ENCODE measurements at places on chromosomes 5 and 9.
A peak's percentile ranks its signal among the peaks of the same experiment; 100 is the strongest.

DNA sequence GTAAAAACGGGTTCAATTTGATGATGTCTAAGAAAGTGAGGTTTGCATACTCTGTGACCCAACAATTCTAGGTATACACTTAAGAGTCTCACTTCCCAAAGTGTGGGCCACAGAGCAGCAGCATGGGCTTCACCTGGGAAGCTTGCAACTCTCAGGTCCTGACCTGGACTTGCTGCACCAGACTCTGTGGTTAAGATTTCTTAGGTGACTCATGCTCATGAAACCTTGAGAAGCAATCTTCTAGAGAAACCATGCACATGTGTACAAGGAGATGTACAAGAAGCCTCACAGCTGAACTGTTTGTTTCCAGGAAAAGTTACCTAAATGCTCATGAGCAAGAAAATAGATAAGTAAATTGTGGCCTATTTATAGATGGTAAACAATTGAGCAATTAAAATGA lies 30.0 kb downstream of the DNAJC21 start:
- no peak for DNase-seq

- no peak for DNase-seq
Observed at GRCh38 chr5:131368866-131369265, 105.0 kb downstream of the CDC42SE2 start.

DNA sequence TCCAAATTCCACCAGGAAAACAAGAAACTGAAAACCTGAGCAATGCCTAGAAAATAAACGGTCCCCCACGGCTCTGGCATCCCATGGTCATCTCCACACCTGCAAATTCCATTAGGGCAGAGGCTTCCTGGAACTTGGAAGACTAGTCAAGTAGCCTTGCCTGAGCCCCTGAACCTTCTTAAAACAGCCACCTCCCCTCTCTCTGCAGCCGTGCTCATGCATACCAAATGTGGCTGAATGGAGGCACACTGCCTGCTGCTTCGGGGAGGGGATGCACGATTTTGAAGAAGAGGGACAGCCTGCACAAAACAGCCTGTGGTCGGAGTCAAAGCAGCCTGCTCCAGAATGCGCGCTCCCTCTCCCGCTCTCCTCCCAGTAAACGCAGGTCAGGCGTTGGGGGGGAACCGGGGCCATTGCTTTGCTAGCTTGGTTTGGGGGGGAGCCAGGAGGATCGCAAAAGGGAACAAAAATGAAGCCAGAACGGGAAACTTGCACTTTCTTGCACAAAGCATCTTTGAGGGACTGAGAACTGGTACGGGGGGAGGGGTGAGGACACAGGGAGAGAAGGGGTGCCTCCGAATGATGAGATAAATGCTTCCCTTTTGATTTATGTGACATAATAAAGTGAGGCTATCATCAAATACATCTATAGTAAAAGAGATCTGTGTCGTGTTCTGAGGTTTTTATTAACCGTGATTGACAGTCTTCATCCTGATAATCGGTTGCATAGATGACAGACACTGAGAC lies at the start of gene TRPM3:
TRPM3 (minus strand) TSS at position 347 of the 747 bp plus-strand sequence; CDS start at position 80, 267 bp downstream.
- no peak for DNase-seq

DNA sequence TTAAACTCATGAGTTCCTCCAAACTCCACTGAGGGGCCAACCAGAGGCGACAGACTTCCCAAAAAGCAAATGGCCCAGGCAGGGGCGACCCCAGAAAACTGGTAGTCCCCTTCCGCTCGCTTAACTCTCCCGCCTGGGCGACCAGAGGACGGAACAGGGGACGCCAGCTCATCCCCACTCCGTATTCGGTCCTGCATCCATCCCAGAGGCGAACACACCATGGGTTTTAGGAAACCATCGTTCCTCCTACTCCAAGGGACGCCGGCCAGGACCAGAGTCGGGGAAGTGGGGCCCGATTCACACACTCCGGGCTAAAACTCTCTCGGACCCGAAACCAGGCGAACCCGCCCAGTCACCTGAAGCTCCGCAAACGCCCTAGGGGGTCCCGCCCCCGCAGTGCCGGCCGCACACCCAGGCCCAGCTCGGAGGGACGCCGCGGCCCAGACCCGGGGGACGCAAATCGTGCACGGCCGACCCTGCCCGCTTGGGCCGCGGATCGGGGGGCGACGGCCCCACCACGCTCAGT lies 478 bp downstream of the TEX10 start:
- peak; percentile 6 for DNase-seq

- no peak for DNase-seq
Observed at GRCh38 chr5:21236971-21237427, 1249.0 kb upstream of the CDH18 start.

- no peak for DNase-seq
Observed at GRCh38 chr9:32486839-32487562, 39.0 kb downstream of the RIGI start.

GRCh38 chr9:77647267-77648233 lies 572 bp downstream of the GNA14 start:
- DNase-seq, result no peak

DNA sequence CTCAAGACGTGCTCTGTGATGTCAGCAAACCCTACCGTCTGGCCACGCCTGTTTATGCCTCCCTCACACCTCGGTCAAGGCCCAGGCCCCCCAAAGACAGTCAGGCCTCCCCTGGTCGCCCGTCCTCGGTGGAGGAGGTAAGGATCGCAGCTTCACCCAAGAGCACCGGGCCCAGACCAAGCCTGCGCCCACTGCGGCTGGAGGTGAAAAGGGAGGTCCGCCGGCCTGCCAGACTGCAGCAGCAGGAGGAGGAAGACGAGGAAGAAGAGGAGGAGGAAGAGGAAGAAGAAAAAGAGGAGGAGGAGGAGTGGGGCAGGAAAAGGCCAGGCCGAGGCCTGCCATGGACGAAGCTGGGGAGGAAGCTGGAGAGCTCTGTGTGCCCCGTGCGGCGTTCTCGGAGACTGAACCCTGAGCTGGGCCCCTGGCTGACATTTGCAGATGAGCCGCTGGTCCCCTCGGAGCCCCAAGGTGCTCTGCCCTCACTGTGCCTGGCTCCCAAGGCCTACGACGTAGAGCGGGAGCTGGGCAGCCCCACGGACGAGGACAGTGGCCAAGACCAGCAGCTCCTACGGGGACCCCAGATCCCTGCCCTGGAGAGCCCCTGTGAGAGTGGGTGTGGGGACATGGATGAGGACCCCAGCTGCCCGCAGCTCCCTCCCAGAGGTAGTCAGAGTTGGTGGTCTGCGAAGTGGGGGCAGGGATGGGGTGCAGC lies 103.2 kb downstream of the PPARGC1B start:
- no peak for DNase-seq

- no peak for DNase-seq
Observed at GRCh38 chr5:7930011-7930410, 61.1 kb downstream of the MTRR start.

- no peak for DNase-seq
Observed at GRCh38 chr5:161165998-161166660, 314.1 kb upstream of the ATP10B start.

GRCh38 chr5:77844373-77844622 lies 68.2 kb upstream of the TBCA start:
- no peak for DNase-seq

DNA sequence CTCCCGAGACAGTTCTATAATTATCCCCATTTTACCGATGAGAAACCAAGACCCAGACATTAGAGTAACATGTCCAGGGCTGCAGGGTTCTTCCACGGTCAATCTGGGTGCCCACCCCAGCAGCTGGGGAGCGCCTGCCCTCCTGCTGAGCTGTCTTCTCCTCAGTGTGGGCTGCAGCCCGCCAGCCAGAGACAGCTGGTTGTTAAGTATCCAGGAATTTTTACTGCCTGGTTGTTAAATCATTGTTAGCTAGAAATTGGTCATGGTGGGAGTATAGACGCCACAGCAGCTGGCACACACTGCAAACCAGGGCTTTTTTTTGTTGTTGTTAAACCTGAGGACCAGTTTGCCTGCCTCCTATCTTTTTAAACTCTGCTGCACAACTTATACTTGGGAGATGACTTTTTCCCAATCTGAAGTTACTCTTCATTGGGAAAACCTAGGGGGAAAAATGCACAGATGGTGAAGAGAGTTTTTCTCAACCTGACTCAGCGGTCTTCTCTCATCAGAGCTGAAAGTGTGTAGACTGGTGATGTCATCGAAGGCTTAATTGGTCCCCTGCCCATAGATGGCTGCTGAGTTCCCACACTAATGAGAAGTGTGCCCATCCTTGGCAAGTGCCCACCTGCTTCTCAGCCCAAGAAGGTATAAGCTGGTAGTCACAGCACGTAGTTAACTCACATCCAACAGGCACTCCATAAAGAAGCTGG lies 208.6 kb downstream of the DRD1 start:
- no peak for DNase-seq

DNA sequence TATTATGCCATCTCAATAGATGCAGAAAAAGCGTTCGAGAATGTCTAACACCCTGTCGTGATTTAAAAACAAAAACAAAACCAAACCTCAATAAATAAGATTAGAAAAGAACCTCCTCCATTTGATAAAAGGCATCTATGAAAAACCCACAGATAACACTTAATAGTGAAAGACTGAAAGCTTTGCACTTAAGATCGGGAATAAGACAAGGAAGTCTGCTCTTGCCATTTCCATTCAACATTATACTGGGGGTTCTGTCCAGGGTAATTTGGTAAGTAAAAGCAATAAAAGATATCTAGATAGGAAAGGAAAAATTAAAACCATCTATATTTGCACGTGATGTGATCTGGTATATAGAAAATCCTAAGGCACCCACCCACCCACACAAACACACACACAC lies 7.3 kb upstream of the EXOSC3 start:
- DNase-seq, result no peak

GRCh38 chr5:175478008-175478383 lies 364 bp upstream of the SFXN1 start:
- DNase-seq, result no peak

DNA sequence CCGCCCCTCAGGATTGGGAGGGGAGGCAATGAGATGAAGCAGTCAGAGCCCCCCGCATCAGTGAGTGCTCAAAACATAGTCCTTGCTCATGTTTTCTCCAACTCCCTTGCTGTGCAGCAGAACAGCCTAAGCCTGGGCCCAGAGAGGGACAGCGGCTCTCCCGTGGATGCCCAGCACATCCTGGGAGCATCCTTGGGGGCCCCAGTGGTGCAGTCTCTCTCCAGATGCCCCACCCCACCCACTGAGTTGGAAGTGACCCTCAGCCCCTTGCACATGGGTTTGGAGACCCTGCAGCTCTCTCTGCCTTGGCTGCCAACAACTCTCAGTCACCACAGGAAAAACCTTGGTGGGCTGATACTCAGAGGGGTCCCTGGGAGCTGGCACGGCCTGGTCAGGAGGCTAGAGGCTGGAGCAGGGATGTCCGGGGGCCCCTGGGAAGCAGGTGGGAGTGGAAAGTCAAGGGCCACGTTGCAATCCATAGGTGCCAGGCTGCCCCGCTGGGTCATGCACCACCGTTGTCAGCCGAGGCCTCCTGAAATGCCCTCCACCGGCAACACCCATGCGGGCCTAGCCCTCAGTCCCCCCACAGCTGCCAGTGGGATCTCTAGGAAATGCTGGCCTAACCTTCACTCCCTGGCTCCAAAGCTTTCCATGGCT lies 242.5 kb downstream of the PBX3 start:
- no peak for DNase-seq

- DNase-seq, result no peak
Observed at GRCh38 chr5:172901012-172901780, 58.0 kb upstream of the RPL26L1 start.

GRCh38 chr5:148523139-148523538 lies 131.2 kb downstream of the HTR4 start:
- no peak for DNase-seq

DNA sequence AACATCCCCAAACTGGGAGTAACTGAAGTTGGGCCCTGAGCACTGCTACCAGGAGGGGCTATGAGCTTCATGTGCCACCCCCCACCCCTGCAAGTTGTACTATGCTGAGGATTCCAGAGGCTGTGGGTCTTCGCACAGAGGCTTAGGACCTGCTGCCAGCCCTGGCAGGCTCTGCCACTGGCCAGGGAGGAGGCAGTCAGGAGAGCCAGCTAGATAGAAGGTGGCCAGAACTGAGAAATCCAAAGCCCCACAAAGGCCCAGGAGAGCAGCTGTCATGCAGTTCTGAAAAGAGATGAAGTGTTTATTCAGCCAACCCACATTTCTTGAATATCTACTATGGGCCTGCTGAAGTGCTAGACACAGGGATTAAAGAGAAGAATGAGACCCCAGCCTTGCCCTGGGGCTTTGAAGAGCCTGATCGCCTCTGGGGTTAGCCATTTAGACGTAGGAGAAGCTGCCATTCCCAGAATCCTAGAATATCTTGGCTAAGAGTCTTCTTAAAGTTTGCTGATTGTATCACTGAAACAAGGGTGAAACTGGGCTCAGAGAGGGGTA lies 1.4 kb downstream of the ALAD start:
- DNase-seq, result no peak

DNA sequence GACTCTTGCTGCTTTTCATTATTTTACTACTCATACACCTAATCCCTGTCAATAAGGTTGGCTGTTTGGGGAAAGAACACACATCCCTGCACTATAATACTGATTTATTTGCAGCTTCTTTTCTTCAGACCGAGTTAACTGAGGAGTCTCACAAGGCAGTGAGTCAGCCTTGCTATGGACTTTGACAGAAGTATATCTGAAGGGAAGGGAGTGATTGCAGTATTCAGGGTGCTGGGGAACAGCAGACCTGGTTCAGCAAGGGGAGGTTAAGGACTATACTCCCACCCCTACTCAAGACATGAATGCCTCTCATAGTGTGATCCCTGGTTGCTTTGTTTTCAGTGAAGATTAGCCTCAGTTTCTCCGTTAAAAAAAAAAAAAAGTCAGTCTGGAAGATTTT lies 99.8 kb downstream of the TLE4 start:
- DNase-seq, result no peak

- no peak for DNase-seq
Observed at GRCh38 chr9:130443840-130444492, 795 bp upstream of the ASS1 start.

DNA sequence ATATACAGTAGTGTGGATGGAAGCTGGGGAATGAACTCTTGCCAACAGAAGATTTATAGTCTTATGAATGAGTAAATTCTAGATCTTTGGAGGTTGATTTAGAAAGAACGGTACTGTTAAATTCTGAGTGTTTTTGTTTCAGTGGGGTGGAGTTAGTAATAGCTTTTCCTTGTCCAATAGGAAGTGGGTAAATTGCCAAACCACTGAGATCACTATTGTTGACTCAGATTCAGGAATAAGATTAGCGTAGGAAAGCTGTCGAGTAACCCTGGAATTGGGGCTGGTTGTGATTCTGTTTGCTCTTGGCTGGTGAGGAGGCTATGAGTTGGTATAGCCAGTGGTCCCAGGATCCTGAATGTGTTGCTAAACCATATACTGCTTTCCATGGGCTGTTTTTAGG lies 155.6 kb downstream of the ARHGAP26 start:
- no peak for DNase-seq
